AG09319 (cell line): ENCODE measurements at places on chromosomes 6 and 20.

GRCh38 chr6:74925683-74926082 lies 280.2 kb downstream of the COL12A1 start:
- no peak for DNase-seq

GRCh38 chr6:35025232-35026188 lies 115.6 kb downstream of the TCP11 start:
- no peak for DNase-seq

DNA sequence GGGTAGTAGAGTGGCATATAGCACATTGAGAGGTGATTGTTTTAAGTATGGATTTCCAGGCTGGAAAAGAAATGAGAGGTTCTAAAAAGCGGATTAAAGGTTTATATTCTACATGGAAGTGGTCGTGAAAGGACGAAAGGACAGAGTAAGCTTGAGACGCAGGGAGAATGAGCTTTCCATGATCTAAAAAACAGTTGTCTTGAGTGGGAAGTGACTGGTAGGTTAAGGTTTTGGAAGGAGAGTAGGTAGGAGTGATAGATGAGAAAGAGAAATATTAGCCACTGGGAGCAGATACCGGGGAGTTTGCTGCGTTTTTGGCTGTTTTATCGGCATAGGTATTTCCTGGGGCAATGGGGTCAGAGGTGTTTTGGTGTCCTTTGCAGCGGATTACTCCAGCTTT lies 750.6 kb upstream of the ADGRB3 start:
- DNase-seq = no peak

DNA sequence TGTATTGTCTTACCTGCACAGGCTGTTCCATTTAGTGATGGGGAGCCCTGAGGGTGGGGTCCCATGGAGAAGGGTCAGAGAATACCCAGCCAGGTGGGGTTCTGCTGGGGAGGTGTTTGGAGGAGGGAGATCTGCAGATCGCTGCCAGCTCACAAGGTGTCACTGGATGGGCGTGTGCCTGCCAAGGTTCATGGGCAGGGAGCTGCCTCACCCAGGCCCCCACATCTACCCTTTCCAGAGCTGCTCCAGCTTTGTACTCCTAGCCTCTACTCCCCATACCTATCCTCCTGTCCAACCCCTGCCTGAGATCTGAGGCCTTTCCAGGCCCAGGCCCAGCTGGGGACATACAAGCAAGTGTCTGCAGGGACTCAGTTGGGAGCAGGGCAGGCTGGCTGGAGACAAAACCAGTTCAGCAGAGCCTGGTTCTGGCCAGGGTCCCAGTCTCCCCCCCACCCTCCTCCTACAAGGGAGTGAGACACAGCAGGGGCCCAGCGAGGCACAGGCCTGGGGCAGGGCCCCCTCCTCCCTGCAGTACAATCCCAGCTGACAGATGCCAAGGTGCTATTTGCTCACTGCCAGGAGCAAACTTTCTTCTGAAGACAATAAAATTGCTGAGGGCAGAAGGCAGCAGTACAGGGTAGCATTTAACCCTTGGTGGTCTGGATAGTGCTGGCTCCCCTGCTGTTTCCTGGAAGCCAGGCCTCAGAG lies 19.7 kb downstream of the SPDEF start:
- no peak for DNase-seq

DNA sequence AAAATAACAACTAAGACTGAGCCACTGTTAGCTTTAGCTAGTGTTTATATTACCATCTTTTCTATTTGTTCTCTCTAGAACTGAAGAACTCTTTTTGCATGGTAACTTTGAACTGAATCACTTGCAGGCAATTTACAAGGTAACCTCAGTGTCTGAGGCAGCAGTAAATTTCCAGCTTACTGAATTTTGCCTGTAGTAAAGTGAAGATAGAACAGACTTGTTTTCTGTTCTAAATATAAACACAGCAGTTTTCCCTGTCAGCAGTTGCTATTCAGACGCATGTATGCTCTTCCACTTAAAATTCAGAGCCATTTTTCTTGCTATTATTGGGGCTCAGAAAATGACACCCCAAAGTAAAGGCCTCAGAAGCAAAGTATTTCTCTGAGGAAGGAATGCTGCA lies 974.0 kb upstream of the GJE1 start:
- DNase-seq = no peak
